Fibroblast of gingiva (primary cell): ENCODE measurements at places on chromosomes 16 and 17.

GRCh38 chr17:68035131-68035522, 408 bp upstream of the KPNA2 start:
- no peak for DNase-seq

- no peak for DNase-seq
These were observed 44.7 kb upstream of the MEAK7 start for GRCh38 chr16:84548971-84549844.

DNA sequence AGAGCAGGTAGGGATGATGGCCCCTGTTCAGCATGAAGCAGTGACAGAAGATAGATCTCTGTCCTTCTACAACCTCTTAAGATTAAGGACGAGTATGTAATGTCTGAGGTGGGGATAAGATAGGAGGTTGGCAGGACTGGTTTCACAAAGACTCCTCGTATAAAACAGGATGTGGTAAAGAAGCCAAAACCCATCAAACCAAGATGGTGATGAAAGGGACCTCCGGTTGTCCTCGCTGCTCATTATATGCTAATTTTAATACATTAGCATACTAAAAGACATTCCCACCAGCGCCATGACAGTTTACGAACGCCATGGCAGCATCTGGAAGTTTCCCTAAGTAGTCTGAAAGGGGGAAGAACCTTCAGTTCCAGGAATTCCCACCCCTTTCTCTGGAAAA, 27.3 kb downstream of the MIS12 start:
- no peak for DNase-seq

GRCh38 chr17:8409966-8410882, 12.6 kb upstream of the RNF222 start:
- peak; percentile 78 for DNase-seq

- DNase-seq = no peak
These were observed 559 bp downstream of the MVD start for GRCh38 chr16:88662222-88662842.

GRCh38 chr17:28720247-28720996, 637 bp downstream of the RPL23A start:
- no peak for DNase-seq

- no peak for DNase-seq
These were observed 26.9 kb upstream of the SLC38A8 start for GRCh38 chr16:84069540-84069939.

DNA sequence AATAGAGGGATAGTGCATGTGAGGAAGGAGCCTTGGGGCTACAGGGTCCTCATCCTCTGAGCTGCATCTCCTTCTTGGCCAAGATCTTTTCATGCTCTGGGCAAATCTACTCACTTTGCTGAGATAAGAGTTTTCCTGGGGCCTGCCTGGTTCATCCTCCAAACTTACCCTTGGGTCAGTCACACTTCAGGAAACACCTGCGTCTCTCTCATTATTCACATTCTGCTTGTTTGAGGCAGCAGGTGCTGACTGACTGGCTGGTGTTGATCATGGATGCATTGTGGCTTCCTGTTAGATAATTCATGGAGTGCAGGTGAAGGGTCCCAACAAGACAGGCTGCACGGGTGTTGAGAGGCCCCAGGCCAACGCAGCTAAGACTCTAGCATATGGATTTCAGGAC, 162.6 kb downstream of the SALL1 start:
- DNase-seq = no peak
